ENCODE measurements at places on chromosomes 11 and 22. TPM values are rescaled to one million over a fixed set of nuclear protein-coding genes. Genes with fewer than 3 reads are reported as not detected.

Gene GVQW3
- total RNA-seq: 4.3 TPM

Gene SLC22A6
- not detected for total RNA-seq

Gene KAT5
- total RNA-seq: 79.4 TPM

Gene C11orf42
- not detected for total RNA-seq

DNA sequence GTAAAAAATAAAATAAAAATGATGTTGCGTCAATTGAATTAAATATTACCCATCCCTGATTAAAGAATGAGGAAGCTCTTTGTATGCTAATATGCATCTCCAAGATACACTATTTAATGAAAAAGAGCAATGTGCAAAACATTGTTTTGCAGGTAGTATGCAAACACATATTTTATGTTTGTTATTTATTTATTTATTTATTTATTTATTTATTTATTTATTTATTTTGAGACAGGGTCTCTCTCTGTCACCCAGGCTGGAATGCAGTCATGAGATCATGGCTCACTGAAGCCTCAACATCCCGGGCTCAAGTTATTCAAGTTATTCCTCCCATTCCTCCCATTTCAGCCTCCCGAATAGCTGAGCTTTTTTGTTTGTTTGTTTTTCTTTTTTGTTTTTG is 7.2 kb upstream of the CHST1 start:
- no peak for DNase-seq
- no peaks in the 10 kb centered on the region for H3K36me3 ChIP-seq
- H3K4me1 ChIP-seq: no peaks in the 10 kb centered on the region
- H3K27me3 ChIP-seq: peaks cover 12% of the 10 kb centered on the region

DNA sequence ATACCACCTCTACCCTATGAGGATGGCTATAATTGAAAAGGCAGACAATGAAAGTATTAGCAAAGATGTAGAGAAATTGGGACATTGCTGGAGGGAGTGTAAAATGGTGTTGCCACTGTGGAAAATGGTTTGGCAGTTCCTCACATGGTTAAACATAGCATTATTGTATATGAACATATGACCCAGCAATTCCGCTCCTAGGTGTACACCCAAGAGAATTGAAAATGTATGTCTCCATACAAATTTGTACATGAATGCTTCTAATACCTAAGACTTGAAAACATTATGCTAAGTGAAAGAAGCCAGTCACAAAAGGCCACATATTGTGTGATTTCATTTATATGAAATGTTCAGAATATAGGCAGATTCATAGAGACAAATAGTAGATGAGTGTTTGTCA is 10.0 kb downstream of the SLCO2B1 start:
- no peaks in the 10 kb centered on the region for H3K36me3 ChIP-seq
- peaks cover 3% of the 10 kb centered on the region for H3K27me3 ChIP-seq
- H3K4me1 ChIP-seq: no peaks in the 10 kb centered on the region
- no peak overlapping the region for H3K27ac ChIP-seq
- H3K4me3 ChIP-seq: no peak overlapping the region
- DNase-seq: no peak

- peaks cover 21% of the 10 kb centered on the region for H3K36me3 ChIP-seq
- peak overlapping the region; percentile 76 for H3K4me3 ChIP-seq
- DNase-seq: peak; percentile 22
These were observed 310 bp downstream of the TCF20 start for GRCh38 chr22:42270176-42270509.

GRCh38 chr11:95092549-95093324 is 3.1 kb downstream of the ENDOD1 start:
- peak overlapping the region; percentile 73 for H3K27ac ChIP-seq
- H3K4me1 ChIP-seq: peaks cover 76% of the 10 kb centered on the region

GRCh38 chr22:33519071-33519973 is 401.0 kb downstream of the LARGE1 start:
- DNase-seq: no peak
- no peak overlapping the region for H3K4me3 ChIP-seq
- H3K27ac ChIP-seq: no peak overlapping the region
- H3K27me3 ChIP-seq: no peaks in the 10 kb centered on the region

DNA sequence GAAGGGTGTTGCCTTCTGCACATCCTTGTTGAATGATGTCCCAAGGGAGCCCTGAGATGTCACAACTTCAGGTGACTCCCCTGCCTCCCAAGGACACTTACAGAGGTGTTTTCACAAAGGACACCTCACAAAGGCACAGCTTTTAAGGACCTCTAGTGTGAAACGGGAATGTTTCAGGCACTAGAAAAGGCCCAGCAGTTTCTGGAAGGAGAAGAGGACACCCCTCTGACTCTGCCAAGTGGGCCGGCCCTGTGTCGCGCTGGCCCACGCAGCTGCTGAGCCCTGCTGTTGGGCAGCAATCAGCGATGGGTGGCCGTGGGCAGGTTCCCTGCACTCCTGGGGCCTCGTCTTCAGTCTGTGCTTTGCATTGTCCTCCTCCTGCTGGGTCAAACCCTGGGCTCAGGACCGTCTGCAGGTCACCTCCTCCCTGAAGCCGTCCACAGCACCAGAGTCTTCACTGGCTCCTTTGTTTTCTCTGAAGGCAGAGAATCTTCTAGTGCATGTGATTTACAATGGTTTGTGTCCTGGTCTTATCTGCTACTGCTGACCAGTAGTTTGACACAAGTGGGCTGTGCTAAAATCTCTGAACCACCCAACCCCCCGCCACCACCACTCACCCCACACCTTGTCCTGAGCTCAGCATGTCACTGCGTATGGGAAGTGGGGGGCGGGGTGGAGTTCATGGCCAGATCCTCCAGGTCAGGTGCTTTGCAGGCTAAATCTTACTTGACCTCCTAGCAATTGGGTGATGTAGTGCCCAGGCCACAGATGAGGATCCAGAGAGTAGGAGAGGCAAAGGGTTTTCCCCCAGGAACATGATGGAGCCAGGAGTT is 3.2 kb downstream of the LINC01488 start:
- no peaks in the 10 kb centered on the region for H3K36me3 ChIP-seq
- H3K4me3 ChIP-seq: no peak overlapping the region
- no peaks in the 10 kb centered on the region for H3K27me3 ChIP-seq
- no peak for DNase-seq
- no peak overlapping the region for H3K27ac ChIP-seq

DNA sequence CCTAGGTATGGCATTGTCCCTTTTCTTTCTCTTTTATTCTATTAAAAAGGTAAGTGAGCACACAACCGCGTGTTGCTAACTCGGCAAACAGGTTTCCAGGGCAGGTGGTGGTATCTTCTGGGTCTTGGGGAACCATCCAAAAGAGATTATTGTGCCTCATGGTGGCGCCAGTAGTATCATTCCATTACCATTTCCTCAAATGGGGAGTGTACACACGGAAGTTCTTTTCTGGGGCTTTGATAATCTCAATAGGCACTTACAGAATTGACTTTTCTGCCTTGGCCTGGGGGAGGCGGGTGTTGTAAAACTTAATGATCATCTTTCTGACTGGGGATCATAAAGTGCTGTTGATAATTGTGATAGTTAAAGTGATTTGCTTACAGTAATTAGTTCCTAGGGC is 234.1 kb downstream of the KIRREL3 start:
- no peak for DNase-seq
- no peaks in the 10 kb centered on the region for H3K4me1 ChIP-seq
- no peaks in the 10 kb centered on the region for H3K36me3 ChIP-seq
- no peak overlapping the region for H3K4me3 ChIP-seq
- H3K27me3 ChIP-seq: no peaks in the 10 kb centered on the region
- H3K27ac ChIP-seq: no peak overlapping the region

DNA sequence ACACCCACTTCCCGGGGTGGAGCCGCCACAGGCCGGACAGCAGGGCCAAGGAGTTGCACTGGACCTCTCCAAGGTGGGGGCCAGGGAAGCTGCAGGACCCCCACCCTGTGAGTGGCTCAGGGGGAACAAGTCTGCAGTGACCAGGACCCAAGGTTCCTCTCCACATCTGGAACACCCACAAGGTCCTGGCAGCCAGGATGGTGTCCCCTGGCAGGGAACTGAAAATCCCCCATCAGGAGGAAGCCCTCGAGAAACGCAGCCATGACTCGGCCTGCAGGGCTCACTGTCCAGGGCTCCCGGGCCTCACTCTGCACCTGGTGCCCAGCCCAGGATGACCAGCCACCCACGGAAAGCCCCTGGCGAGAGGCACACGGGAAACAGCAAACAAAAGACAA is 11.5 kb downstream of the RNH1 start:
- DNase-seq: no peak
- H3K36me3 ChIP-seq: peaks cover 40% of the 10 kb centered on the region
- no peak overlapping the region for H3K4me3 ChIP-seq
- H3K4me1 ChIP-seq: peaks cover 3% of the 10 kb centered on the region
- no peak overlapping the region for H3K27ac ChIP-seq

- no peak overlapping the region for H3K4me3 ChIP-seq
- DNase-seq: no peak
- H3K27me3 ChIP-seq: peaks cover 6% of the 10 kb centered on the region
- peaks cover 1% of the 10 kb centered on the region for H3K4me1 ChIP-seq
These were observed 12.8 kb upstream of the HYLS1 start for GRCh38 chr11:125874556-125875124.

DNA sequence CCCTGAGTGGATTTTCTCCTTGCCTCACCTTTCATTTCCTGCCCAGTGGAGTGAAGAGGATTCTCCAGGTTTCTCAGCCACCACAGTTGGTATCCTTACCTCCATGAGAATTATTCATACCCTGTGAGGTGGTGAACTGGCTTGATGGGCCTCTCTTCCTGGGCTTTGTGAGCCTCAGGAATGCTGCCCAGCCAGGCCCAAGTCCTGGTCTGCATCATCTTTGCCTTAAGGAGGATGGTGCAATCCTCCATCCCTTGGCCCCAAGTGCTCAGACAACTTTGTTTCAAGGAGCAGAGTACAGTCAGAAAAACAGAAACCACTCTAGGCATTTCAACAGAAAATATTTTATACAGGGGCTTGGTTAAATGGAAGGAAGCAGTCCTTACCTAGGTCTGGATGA is 114.2 kb upstream of the CADM1 start:
- H3K4me3 ChIP-seq: no peak overlapping the region
- no peaks in the 10 kb centered on the region for H3K27me3 ChIP-seq
- H3K4me1 ChIP-seq: no peaks in the 10 kb centered on the region
